ENCODE measurements at places on chromosomes 5 and 9. TPM values are rescaled to one million over a fixed set of nuclear protein-coding genes. Genes with fewer than 3 reads are reported as not detected.

DNA sequence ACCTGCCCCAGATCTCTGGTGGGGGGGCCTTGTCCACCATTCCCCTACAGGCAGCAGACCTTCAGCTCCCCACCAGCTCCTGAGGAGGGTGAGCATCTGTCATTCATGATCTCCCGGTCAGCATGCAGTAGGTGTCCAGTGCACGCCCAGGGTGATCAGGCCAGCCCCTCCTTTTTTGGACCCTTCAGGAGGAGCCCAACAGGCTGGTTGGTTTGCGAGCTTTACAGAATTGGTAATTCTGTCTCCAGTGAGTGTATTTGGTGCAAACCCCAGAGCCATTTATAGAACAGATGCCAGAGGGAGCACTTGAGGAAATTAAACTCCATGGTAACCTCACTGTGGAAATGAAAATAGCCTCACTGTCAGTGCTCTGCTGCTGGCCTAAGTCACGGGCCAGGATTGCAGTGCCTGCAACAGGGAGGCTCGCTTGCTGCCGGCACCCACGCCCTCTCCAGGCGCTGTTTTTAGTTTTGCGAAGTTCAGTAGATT lies 23.4 kb downstream of the WNK2 start:
- no peak for DNase-seq
- H3K27me3 ChIP-seq: no peaks in the 10 kb centered on the region
- H3K4me1 ChIP-seq: peaks cover 62% of the 10 kb centered on the region
- H3K36me3 ChIP-seq: no peaks in the 10 kb centered on the region

GRCh38 chr5:79562351-79563246 lies 48.7 kb upstream of the HOMER1 start:
- no peak for DNase-seq
- no peak overlapping the region for H3K4me3 ChIP-seq
- no peaks in the 10 kb centered on the region for H3K27me3 ChIP-seq
- peaks cover 20% of the 10 kb centered on the region for H3K4me1 ChIP-seq
- no peaks in the 10 kb centered on the region for H3K36me3 ChIP-seq

DNA sequence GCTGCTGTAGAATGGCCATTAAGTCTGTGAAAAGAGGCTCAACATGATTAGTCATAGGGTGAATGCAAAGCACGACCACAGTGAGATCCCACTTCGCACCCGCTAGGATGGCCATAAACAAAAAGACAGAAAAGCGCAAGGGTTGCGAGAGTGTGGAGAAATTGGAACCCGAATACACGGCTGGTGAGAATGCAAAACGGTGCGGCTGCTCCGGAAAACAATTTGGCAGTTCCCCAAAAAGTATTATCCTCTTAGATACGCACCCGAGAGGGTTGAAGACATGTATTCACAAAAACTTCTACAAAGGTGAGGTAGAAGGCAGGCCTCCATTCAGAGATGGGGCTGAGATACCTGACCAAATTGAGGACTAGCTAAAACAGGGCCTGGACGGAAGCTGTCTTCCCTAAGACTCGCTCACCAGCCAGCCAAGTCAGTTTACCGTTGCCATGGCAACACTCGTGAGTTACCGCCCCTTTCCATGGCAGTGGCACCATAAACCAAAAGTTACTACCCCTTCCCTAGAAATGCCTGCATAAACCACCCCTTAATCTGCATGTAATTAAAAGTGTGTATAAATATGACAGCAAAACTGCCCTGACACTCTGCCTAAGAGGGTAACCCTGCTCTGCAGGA lies 726 bp upstream of the PSMB7 start:
- H3K27me3 ChIP-seq: peaks cover 3% of the 10 kb centered on the region
- H3K4me3 ChIP-seq: peak overlapping the region; percentile 99
- H3K36me3 ChIP-seq: peaks cover 14% of the 10 kb centered on the region
- H3K27ac ChIP-seq: peak overlapping the region; percentile 96
- H3K4me1 ChIP-seq: peaks cover 12% of the 10 kb centered on the region

DNA sequence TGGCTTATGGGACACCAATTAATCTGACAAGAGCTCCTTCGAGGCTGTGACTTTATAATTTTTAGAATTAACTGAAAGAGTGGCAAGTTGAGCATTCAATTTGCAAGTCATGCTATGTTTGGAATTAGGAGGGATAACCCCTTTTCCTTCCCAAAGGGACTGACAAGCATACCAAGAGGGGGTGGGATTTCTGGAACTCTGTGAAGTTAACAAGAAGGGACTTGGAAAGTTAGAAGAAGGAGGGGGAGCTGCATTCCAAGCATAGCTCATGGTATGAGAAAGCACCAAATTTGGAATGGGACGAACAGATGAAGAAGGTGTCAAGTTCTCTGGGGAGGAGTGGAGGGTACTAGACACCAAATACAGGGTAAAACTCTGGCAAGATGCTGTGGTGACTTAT lies 8.9 kb upstream of the PALM2AKAP2 start:
- H3K4me3 ChIP-seq: no peak overlapping the region
- no peaks in the 10 kb centered on the region for H3K36me3 ChIP-seq
- H3K27me3 ChIP-seq: peaks cover 11% of the 10 kb centered on the region
- peak overlapping the region; percentile 4 for H3K27ac ChIP-seq
- no peak for DNase-seq
- H3K4me1 ChIP-seq: peaks cover 19% of the 10 kb centered on the region

DNA sequence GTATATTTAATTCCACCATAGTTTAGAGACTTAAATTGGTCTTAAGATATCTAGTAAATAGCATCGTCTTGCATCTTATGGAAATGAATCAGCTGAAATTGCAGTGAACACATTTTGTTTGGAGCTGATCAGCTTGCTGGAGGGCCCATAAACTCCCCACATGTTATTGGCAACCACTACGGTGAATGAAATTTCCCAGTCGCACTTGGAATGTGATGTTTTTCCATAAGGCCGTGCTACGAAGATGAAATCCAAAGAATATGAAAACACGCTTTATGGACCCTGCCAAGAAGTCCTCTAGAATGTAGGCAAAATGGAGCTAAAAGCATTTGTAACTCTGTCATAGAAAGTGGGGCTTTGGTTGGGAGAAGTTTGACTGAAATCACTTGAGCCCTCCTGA lies 572.1 kb downstream of the ACTL7B start:
- H3K27ac ChIP-seq: no peak overlapping the region
- no peaks in the 10 kb centered on the region for H3K27me3 ChIP-seq
- H3K4me3 ChIP-seq: no peak overlapping the region
- H3K36me3 ChIP-seq: no peaks in the 10 kb centered on the region
- DNase-seq: no peak

DNA sequence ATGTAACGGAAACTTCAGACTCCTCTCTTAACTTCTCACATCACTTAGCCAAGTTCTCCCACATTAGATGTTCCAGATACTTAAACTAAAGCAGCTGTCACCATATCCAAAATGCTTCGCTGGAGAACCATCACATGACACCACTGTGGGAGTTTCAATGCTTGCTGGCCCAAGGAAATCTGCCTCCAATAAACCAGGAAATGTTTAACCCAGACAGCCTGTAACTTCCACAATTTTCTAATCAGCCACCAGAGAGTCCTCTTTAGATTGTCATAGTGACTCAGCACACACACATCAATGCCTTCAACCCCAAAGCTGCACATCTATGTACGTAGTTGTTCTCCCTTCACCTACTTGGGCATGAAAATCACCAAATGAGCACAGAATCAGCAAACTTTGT lies 118.7 kb downstream of the LPAR1 start:
- H3K4me1 ChIP-seq: peaks cover 5% of the 10 kb centered on the region
- H3K27me3 ChIP-seq: no peaks in the 10 kb centered on the region
- no peak overlapping the region for H3K27ac ChIP-seq

GRCh38 chr5:21574961-21575360 lies 1278.2 kb downstream of the CDH12 start:
- peaks cover 3% of the 10 kb centered on the region for H3K36me3 ChIP-seq
- H3K4me1 ChIP-seq: peaks cover 8% of the 10 kb centered on the region
- H3K27ac ChIP-seq: no peak overlapping the region
- no peak overlapping the region for H3K4me3 ChIP-seq

GRCh38 chr5:145768863-145769262 lies 66.3 kb downstream of the PRELID2 start:
- H3K4me1 ChIP-seq: peaks cover 8% of the 10 kb centered on the region
- no peak for DNase-seq
- H3K36me3 ChIP-seq: peaks cover 11% of the 10 kb centered on the region
- no peak overlapping the region for H3K27ac ChIP-seq
- H3K27me3 ChIP-seq: no peaks in the 10 kb centered on the region

DNA sequence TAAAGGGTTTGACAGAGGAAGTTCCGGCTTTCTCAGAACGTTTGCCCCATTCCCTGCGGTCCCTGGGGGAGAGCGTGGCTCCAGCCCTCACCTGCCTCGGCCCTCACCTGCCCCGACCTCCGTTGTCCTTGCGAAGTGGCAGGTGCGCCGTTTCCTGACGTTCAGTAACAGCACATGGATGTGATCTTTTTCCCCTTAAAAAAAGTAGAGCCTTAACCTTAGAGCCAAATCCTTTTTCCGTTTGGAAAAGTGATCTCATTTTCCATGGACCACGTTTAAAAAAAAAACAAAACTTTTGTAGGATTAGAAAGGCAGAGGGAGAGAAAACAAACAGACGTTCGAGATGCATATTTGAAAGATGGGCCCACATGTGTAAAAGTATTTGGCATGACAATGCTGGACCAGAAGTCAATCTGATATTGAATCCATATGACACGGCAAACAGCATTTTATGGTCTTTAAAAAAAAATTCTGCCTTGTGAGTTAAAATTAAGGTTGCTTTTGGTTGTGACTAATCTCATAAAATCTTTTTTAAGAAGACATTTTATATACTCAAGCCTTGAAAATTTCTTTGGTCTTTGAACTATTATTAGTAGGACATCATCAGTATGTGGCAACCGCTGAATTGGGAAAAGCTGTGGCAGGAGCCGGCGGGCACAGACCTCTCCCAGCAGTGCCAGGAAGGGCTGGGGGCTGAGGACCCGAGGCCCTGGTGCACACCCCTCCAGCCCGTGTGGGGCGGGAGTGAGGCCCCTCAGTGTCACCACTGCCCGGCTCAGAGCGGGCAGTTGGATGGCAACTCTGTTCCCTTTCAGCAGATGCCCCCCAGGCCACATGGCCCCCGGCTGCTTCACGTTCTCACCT lies 42.5 kb upstream of the EXOC3 start:
- peaks cover 20% of the 10 kb centered on the region for H3K4me1 ChIP-seq
- H3K27me3 ChIP-seq: no peaks in the 10 kb centered on the region
- no peaks in the 10 kb centered on the region for H3K36me3 ChIP-seq
- peak overlapping the region; percentile 90 for H3K27ac ChIP-seq

DNA sequence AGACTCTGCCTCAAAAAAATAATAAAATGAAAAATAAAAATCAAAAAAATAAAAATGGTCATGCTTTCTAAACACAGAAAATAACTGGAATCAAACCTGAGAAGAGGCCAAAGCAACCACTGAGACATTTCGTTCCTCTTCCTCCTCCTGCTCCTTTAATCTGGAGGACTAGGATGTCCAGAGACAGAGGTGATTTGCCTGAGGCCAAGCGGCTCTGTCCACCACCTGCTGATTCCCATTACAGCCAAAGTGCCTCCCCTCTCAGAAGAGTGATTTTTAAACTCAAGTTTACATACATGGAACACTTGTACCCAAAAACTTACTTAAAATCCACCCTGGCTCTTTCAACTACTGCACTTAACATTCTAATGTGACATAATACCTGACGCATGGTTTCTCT lies 65.6 kb downstream of the TLE1 start:
- H3K36me3 ChIP-seq: peaks cover 35% of the 10 kb centered on the region
- DNase-seq: no peak
- H3K4me1 ChIP-seq: peaks cover 66% of the 10 kb centered on the region
- no peak overlapping the region for H3K4me3 ChIP-seq

GRCh38 chr5:138762110-138762509 lies 8.9 kb downstream of the CTNNA1 start:
- H3K36me3 ChIP-seq: peaks cover 48% of the 10 kb centered on the region
- H3K4me3 ChIP-seq: peak overlapping the region; percentile 43
- peaks cover 50% of the 10 kb centered on the region for H3K4me1 ChIP-seq
- H3K27me3 ChIP-seq: no peaks in the 10 kb centered on the region
- no peak overlapping the region for H3K27ac ChIP-seq
- no peak for DNase-seq

GRCh38 chr5:171168171-171168570 lies 140.9 kb upstream of the TLX3 start:
- H3K27ac ChIP-seq: no peak overlapping the region
- no peak overlapping the region for H3K4me3 ChIP-seq
- H3K36me3 ChIP-seq: no peaks in the 10 kb centered on the region

DNA sequence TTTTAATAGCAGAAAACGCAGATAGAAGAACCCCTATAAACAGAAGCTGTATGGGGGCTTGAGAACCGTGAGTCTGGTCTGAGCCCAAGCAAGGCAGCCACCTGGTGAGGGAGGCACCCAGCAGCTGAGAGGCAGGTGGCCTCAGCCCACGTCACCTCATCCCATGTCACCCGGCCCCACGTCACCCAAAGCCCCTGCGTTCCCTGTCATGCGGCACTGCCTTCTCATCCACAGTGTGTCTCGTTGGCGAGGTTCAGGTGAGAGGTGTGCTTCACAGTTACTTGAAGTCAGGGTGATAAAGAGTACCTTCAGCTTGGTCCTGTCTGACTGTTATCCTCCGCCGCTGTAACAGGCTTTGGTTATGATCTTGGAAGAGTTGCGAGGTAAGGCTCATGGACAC lies 80.6 kb upstream of the IRX4 start:
- no peaks in the 10 kb centered on the region for H3K36me3 ChIP-seq
- no peak overlapping the region for H3K27ac ChIP-seq
- H3K4me1 ChIP-seq: no peaks in the 10 kb centered on the region
- DNase-seq: no peak

DNA sequence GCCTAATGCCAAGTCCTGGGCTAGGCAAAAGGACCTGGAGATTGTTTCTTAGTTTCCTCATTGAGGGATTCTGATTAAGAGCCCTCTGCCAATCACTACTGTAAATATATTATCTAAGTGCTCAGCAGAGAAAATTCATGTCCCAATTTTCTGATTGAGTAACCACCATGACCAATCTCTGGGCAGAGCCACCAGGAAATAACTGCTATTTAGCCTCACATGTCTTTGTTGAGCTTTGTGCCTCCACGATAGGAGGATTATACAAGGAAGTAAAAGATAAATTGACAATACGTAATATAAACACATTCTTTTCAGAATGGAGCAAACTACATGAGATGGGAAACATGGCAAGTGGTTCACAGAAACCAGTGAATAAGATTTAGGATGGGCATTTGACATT lies 396.1 kb upstream of the PAPPA start:
- H3K27ac ChIP-seq: no peak overlapping the region
- DNase-seq: no peak
- no peak overlapping the region for H3K4me3 ChIP-seq
- no peaks in the 10 kb centered on the region for H3K36me3 ChIP-seq

GRCh38 chr9:127776924-127777289 lies 1.6 kb downstream of the SH2D3C start:
- H3K36me3 ChIP-seq: no peaks in the 10 kb centered on the region
- no peak overlapping the region for H3K27ac ChIP-seq
- H3K4me1 ChIP-seq: peaks cover 6% of the 10 kb centered on the region
- H3K4me3 ChIP-seq: no peak overlapping the region
- peaks cover 4% of the 10 kb centered on the region for H3K27me3 ChIP-seq
- no peak for DNase-seq

GRCh38 chr9:72954431-72955125 lies 1.7 kb upstream of the ALDH1A1 start:
- peaks cover 7% of the 10 kb centered on the region for H3K4me1 ChIP-seq
- H3K27me3 ChIP-seq: no peaks in the 10 kb centered on the region
- H3K27ac ChIP-seq: no peak overlapping the region
- H3K36me3 ChIP-seq: no peaks in the 10 kb centered on the region

The ANKRD20A1 gene
- 3.3 TPM for total RNA-seq

The PCDHB16 gene
- 6.9 TPM for total RNA-seq

The CCDC180 gene
- total RNA-seq: 7.0 TPM

The TICAM2 gene
- total RNA-seq: 0.59 TPM

The PCDHGA10 gene
- 9.8 TPM for total RNA-seq

The SIGMAR1 gene
- 59.0 TPM for total RNA-seq

The IRX4 gene
- 1.6 TPM for total RNA-seq

The PLPPR1 gene
- 3.2 TPM for total RNA-seq

Measured in type B pancreatic cell (in vitro differentiated cells).